Activated naive CD8-positive, alpha-beta T cell treated with anti-CD3 and anti-CD28 coated beads, Interleukin-2, amount 50 U/mL, for 24 hours (primary cell): ENCODE measurements at places on chromosomes 3 and 15.

GRCh38 chr15:79987969-79988368 lies 17.0 kb upstream of the BCL2A1 start:
- no peak for DNase-seq

- DNase-seq, result no peak
These were observed 21.1 kb upstream of the SKOR1 start for GRCh38 chr15:67803996-67804843.

DNA sequence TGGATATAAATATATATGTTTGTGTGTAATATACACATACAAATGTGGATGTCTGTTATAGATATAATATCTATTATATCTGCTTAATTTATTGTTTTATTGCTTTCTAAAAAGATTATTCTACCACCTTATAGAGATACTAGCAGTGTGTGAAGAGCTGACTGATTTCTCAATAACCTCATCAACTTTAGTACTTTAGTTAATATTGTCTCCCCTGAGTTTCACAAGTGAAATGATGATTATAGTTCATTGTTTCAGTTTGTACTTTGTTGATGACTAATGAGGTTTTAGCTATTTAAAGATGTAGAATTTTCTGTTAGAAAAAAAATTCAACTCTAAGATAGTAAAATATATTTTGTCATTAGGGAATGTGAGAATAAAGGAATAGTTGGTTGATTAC lies 11.4 kb downstream of the RSRC1 start:
- no peak for DNase-seq

DNA sequence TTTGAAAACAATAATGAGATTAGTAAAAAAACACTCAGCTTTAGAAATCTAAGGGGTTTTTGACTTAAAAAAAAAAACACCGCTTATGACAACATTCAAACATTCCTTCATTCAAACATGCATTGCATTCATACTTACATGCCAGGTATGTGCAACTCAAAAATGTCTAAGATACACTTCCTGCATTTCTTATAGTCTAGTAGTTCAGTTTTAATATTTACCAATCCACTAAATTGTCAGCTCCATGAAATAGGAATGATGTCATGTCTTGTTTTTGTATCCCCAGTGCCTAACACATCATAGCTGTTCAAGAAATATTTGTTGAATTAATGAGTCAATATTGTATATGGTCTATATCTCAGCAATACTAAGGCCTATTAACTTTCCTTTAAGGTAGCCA lies 51.7 kb downstream of the EIF4E3 start:
- DNase-seq, result no peak

DNA sequence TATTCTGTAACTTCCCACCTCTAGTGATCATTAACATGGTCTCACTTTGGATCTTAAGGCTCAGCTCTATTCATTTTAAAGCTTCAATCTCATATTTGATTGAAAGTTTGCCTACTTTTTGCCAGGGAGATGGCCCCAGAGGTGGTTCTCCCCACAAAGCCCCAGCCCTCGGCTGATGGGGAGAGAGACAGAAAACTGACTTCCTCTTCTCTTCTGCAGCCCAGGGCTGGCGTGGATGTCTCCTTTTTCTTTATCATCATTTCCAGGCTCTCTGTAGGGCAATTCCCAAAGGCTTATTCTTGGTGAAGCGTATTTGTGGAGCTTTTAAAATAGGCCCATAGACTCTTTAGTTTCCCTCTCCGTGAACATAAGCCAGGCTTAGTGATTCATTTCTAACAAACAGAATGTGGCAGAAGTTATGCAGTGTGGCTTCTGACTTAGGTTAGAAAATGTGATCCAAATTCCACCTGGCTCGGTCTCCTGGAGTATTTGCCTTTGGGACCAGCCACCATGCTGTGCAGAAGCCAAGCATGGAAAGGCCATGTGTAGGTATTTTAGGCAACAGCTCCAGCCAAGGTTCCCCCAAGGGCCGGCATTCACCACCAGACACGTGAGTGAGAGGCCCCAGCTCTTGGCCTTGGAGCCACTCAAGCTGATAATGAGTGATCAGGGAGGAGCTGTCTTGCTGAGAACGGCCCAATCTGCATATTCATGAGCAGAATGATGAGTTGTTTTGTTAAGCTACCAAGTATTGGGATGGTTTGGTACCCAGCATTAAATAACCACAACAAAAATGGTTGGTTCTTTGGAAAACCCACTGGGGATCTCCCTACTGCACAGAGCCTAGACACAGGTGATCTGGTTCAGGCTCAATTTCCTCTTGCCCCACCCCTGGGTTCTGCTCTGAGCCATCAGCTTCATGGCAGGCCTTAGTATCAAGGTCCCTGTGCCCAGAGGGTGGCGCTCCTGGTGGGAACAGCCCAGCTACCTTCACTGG lies 353.2 kb upstream of the PROK2 start:
- DNase-seq, result peak; percentile 39

- no peak for DNase-seq
These were observed 439.2 kb downstream of the MCTP2 start for GRCh38 chr15:94670438-94671034.

- DNase-seq, result no peak
These were observed 57.9 kb downstream of the EPHB1 start for GRCh38 chr3:134852893-134853351.

- DNase-seq, result no peak
These were observed 7.3 kb downstream of the CCR1 start for GRCh38 chr3:46200790-46201189.

GRCh38 chr3:113275929-113276750 lies 64.8 kb downstream of the BOC start:
- peak; percentile 5 for DNase-seq

- no peak for DNase-seq
These were observed 251.0 kb downstream of the KCNH8 start for GRCh38 chr3:19399356-19399755.

GRCh38 chr3:47523310-47524073 lies 10.0 kb upstream of the ELP6 start:
- DNase-seq, result no peak
